ENCODE measurements at places on chromosomes 12 and 14. TPM values are rescaled to one million over a fixed set of nuclear protein-coding genes. Genes with fewer than 3 reads are reported as not detected.

Gene JPH4
- 49.2 TPM for total RNA-seq

Gene TMEM30B
- 2.5 TPM for total RNA-seq

Gene BDKRB2
- total RNA-seq, result 4.4 TPM

Gene OR4E2
- not detected for total RNA-seq

Gene KCNC2
- total RNA-seq, result 3.6 TPM
